DMS153 (cell line): ENCODE measurements at places on chromosomes 1 and 21.

GRCh38 chr1:204924013-204924759 is 53.5 kb downstream of the NFASC start:
- no peak for DNase-seq

DNA sequence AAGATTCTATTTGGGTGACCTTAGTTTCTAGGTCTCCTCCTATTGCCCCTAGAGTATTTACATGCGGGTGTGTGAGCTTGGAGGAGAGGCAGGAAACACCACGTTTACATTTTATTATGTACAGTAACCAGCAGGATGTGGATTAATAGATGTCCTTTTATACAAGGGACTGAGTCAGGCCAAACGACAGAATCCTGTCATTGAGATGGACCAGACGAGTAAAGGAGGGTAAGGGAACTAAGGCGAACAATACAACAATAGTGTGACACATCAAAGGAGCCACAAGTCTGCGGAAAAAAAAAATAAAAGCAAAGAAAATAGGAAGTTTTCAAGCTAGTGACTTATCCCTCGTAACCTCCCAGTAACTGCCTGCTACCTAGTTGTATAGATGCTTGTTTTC is 151.1 kb downstream of the GABPA start:
- DNase-seq, result no peak

- DNase-seq, result no peak
These were observed 22.0 kb upstream of the SRRM1 start for GRCh38 chr1:24621121-24621520.

DNA sequence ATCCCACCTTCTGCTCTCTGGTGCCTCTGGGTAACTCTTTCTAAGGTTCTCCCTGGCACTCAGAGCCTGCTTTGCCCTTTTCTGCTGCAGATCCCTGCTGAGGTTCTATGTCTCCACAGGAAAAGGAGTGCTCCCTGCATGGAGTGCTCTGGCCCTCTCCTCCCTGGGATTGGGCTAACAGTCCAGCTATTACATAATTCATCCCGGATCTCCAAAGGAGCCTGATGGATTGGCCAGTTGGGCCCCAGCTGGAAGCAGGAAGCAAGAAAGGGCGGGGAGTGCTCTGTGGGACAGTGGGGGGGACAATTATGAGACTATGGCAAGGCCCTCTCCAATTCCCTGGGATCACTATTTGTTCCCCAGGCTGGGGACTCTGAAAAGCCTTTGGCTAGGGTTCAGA is 51.9 kb upstream of the GOLT1A start:
- no peak for DNase-seq

DNA sequence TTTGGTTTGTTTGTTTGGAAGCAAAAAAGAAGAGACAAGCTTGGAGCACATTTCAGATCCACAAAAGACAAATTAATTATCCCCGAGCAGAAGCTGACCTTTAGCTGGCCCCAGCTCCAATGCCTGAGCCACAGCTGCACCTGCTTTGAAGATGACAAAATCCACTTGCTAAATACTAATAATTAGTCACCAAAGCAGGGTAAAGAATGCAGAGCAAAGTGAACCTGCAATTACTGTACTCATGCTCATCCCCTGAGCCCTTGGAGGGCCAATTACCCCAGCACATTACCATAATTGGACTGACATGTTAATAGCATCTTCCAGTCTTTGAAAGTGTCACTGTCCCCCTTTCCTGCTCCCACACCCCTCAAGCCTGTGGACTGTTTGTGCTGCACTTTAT is 38.2 kb upstream of the KCND3 start:
- DNase-seq, result no peak

DNA sequence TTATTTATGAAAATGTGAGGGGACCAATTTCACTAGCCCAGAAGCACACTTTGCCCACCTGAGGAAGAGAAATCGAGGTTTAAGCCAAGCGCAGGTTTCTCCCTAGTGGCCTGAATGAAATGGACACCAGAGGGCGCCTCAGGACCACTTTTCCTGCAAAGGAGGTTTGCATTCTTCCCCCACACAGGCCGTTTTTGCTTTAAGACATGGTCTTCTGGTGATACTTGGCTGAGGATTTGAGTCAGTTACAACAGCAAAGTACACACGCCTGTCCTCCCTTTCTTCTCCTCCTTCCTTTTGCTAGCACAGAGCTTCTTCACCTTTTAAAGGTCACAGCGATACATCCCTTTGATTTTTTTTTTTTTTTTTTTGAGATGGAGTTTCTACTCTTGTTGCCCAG is 5.4 kb downstream of the PLA2G2E start:
- peak; percentile 12 for DNase-seq

- no peak for DNase-seq
These were observed 826 bp downstream of the TRIM17 start for GRCh38 chr1:228415853-228416216.

DNA sequence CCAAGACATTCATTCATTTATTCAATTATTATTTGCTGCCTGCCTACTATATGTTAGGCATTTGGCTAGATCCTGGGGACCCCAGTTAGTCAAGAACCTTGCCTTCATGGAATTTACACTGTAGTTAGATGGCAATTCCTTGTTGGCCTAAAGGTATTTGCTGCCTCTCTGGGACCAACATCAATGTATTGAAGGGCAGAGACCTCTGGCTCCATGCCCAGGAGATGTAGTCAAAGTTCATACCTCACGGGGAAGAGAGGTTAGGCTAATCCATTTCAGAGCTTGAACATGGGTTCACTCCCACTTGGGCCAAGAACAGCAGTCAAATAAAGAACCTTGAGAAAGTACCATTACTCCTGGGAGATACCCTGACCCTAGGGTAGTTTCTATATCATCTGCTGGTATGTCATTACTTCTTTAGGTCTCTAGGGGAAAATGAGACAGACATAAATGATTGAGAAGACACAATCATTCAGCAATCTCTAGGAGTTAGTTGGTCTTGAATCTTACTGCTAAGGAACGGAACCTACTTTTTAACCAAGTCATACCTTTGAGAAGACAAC is 32.0 kb downstream of the SORT1 start:
- DNase-seq, result no peak

GRCh38 chr1:234659538-234659937 is 49.6 kb upstream of the IRF2BP2 start:
- DNase-seq, result no peak

DNA sequence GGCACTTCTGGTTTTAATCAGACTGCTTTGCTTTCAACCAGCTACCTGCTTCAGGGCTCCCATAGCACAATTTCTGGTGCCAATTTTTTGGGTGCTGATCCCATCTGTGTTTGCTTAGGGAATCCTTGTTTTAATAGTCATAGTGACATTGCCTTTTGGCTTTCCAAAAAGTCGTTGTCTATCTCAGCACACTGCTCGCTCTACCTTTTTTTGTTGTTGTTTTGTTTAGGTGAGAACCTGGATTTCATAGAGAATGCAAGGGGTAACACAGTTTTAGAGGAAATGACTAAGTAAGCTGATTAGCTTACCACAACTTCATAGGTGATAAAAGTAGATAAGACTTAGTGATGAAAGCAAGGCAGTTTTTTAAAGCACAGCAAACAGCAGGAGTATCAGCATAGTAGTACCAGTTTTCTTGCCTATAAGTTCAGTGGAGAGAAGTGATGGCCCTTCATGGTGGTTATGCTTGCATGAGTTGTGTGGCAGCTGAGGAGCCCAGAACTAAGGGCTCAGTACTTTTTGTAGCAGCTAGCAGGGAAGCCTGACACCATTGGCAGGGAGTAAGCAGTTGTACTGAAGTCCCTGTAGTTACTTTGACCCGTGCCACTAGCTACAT is 31.3 kb downstream of the NEK7 start:
- DNase-seq, result no peak

DNA sequence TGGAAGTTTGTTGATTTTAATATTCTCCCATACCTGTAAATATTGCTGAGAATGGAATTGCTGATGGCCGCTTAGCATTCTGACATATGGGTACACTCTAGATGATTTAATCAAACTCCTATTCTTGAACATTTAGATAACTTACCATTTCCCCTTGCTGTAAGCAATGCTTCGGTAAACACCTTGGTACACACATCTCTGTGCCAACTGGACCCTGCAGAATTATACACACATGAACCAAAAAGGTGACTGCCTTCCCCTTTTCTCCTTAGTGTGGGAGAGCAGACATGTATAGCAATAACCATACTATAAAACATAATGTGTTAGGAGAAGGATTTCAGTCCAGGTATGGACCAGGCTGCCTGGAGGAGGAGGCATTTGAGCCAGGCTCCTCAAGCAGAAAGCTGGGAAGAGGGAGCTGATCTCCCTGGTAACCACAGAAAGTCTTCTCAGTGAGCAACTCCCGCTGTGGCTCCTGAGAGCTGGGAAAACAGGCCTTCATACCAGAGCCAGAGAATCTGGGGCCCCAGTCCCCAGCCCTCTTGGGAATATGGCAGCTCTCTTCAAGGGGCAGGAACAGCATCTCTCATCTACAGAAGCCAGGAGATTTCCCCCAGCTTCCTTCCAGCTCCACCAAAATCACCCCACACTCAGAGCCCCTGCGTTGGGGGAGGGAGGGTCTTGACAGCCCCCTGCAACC is 33.9 kb upstream of the CSF1 start:
- DNase-seq, result no peak

GRCh38 chr1:183023146-183023600 is at the start of gene LAMC1:
LAMC1 (plus strand) TSS chr1:183023420; CDS start chr1:183023717, 297 bp downstream.
- peak; percentile 43 for DNase-seq

- DNase-seq, result no peak
These were observed 161.5 kb upstream of the SAMSN1 start for GRCh38 chr21:14707511-14708020.

DNA sequence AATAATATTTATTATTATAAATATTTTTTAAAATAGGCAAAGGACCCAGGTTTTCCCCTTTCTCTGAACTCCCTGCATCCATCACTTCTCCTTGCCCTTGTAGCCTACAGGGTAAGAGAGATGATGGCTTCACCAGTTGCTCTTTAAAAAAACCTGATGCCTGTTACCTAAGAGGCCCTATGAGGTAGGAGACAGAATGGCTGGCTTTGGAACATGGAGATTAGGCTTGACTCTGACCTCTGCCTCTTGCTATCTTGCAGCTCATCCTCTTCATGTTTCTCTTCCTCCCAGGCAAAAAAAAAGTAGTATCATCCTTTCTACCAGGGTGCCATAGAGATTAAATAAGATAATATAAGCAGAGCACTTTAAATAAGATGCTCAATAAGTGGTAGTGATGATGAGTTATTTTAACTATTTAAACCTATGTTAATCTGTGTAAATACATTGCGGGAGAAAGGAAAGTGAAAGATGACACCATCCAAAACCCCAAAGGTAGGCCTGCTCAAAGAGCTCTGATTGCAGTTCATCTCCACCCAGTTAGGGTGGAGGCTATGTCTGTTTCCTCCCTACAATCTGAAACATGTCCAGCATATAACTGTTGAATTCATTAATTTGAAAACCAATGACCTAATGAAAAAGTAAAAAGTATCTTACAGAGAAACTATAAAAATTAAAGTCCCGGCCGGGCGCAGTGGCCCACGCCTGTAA is 51.8 kb downstream of the RGS2 start:
- DNase-seq, result no peak

- no peak for DNase-seq
These were observed 14.3 kb upstream of the EDN2 start for GRCh38 chr1:41498804-41499203.

- DNase-seq, result no peak
These were observed 591 bp downstream of the MRPL37 start for GRCh38 chr1:54200519-54200997.

DNA sequence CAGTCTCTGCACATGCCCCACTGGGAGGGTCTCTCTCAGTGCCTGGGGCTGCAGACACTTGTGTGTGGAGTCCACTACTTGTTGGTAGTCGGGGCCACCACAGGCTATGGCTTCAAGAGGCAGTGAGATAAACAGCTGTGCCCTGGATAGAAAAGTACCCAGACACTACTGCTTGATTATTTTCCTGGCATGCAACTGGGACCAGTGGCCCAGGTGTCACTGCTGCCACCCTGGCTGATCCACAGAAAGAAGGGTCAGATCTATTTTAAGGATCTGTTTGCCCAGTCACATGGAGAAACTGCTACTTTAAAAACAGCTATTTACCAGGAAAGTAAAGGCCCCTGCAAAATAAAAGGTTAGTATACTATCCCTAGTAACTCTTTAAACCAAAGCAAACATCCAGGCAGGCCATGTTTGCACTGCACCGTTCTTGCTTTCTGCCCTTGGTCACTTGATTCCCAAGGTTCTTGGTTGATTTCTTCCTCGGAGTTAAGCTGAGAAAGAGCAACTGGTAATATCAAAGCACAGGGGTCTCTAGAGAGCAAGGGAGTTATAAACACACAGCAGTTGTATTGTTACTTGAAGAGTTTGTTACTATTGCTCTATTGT is 99.9 kb downstream of the GLUL start:
- DNase-seq, result no peak

GRCh38 chr1:75129983-75130789 is 4.0 kb upstream of the LHX8 start:
- no peak for DNase-seq

GRCh38 chr21:45308194-45309068 is 20.7 kb upstream of the POFUT2 start:
- DNase-seq, result no peak

- no peak for DNase-seq
These were observed 1.9 kb upstream of the PADI2 start for GRCh38 chr1:17120962-17121837.

GRCh38 chr1:67053535-67053784 is 488 bp downstream of the SLC35D1 start:
- no peak for DNase-seq

- no peak for DNase-seq
These were observed 262.0 kb downstream of the TNR start for GRCh38 chr1:175481126-175482070.

DNA sequence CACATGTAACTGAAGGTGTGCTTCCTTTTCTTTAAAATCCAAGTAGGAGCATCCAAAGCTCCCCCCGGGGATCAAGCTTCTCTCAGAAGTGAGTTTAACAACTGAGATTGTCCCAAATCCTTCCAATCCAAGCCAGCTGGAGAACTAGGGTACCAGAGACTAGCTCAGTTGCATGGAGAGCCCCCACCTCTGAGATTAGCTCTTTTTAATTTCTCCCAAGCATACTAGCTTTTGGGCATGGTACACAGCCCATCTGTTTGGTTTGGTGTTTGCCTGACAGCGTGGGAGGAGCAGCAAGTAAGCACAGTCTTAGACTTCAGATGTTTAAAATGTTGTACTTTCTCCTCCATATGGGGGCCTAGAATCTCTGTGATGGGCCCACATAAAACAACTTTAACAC is 142.8 kb downstream of the ASTN1 start:
- DNase-seq, result no peak

- no peak for DNase-seq
These were observed 21.8 kb downstream of the CYP4B1 start for GRCh38 chr1:46820560-46821060.

- DNase-seq, result no peak
These were observed 17.6 kb downstream of the RIT1 start for GRCh38 chr1:155893389-155894142.
